Suppressor macrophage (primary cell): ENCODE measurements at places on chromosomes 7 and 10.

GRCh38 chr10:30788307-30788706, 158.8 kb upstream of the LYZL2 start:
- DNase-seq: no peak

- DNase-seq: no peak
Observed at GRCh38 chr10:43771675-43772074, 123.0 kb upstream of the ZNF32 start.

GRCh38 chr7:54860843-54861242, 101.8 kb upstream of the SEC61G start:
- DNase-seq: no peak

- no peak for DNase-seq
Observed at GRCh38 chr10:93495654-93496321, 624 bp upstream of the CEP55 start.

GRCh38 chr10:50565301-50566083, 58.3 kb downstream of the SGMS1 start:
- DNase-seq: no peak

DNA sequence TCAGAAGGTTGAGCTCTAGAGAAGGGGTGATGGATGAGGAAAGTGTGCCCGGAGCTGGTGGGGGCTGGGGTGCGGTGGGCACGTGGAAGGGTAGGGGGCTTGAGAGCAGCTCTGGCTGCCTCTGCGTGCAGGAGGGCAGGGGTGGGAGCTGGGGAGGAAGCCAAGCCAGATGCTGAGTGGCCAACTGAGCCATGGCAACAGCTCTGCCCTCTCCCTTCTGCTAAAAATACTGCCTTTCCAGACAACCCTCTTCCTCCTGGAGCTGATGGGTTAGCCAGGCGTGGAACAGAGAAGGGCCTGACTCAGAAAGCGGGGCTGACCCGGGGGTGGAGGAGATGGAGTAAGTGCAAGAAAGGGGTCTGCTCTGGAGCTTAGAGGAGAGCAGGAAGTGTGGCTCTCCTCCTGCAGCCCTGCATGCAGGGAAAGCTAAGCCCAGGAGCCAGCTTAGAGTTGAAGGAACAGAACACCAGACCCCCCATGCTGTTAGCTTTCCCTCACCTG, 114.6 kb upstream of the AGK start:
- no peak for DNase-seq

GRCh38 chr7:119936836-119937235, 336.1 kb upstream of the KCND2 start:
- DNase-seq: no peak

GRCh38 chr7:29306319-29306991, 111.9 kb downstream of the CHN2 start:
- DNase-seq: no peak

DNA sequence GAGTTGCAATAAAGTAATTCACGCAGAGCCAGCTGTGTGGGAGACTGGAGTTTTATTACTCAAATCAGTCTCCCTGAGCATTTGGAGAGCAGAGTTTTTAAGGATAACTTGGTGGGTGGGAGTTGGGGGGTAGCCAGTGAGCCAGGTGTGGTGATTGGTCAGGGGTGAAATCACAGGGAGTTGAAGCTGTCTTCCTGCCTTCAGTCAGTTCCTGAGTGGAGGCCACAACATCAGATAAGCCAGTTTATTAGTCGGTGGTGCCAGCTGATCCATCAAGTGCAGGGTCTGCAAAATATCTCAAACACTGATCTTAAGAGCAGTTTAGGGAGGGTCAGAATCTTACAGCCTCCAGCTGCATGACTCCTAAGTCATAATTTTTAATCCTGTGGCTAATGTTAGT, 3.3 kb upstream of the CYP51A1 start:
- no peak for DNase-seq

GRCh38 chr7:1562597-1563051, 6.6 kb upstream of the TMEM184A start:
- DNase-seq: no peak

GRCh38 chr7:77935652-77936348, 137.2 kb downstream of the PHTF2 start:
- no peak for DNase-seq

DNA sequence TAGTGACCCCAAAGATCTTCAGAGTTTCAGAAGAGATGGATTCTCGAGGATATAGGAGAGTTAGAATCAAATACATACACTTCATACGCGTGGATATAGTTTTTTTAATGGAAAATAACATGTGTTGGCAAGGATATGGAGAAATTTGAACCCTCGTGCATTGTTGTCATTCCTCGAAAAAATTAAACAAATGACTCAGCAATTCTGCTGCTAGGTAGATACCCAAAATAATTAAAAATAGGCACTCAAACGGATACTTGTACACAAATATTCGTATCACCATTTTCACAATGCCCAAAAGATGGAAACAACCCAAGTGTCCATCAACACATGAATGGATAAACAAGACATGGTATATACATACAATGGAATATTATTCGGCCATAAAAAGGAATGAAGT, 5.6 kb upstream of the NT5C2 start:
- no peak for DNase-seq
